ENCODE measurements at places on chromosomes 12 and 14. TPM values are rescaled to one million over a fixed set of nuclear protein-coding genes. Genes with fewer than 3 reads are reported as not detected.

- no peak for DNase-seq
These were observed 45.1 kb downstream of the FLRT2 start for GRCh38 chr14:85574853-85575616.

Gene APOF
- not detected for total RNA-seq

Gene FOXM1
- 147 TPM for total RNA-seq

GRCh38 chr14:98368221-98368620, 903.8 kb downstream of the BCL11B start:
- DNase-seq, result no peak

DNA sequence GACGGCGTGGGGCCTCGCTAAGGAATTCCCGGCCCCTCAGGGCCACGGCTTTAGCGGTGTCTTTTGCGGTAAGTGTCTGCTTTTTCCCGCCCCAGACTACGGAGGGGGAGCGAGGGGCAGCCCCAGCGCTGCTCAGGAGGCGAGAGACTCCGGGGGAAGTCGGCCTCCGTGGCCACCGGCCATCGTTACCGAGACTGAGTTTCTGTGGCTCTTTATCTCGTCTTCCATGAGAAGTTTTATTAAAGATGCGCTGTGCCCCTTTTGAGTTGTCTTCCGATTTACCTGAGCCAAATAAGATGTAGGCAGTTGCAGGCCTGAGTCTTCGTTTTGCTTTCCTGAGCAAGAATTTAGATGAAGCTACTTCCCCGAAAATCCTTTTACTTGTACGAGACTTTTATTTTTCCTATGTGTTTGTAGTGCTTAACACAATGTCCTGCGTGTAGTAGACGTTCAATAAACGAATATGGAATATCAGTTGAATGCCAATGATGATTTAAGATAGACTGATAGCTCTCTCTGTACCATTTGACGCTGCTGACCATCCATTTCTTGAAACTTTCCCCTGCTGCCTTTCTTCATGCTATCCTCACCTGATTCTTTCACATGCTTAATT, 462 bp downstream of the SRP54 start:
- no peak for DNase-seq

Gene PCED1B
- 0.47 TPM for total RNA-seq

GRCh38 chr14:94372021-94372605, 16.3 kb downstream of the SERPINA1 start:
- no peak for DNase-seq

DNA sequence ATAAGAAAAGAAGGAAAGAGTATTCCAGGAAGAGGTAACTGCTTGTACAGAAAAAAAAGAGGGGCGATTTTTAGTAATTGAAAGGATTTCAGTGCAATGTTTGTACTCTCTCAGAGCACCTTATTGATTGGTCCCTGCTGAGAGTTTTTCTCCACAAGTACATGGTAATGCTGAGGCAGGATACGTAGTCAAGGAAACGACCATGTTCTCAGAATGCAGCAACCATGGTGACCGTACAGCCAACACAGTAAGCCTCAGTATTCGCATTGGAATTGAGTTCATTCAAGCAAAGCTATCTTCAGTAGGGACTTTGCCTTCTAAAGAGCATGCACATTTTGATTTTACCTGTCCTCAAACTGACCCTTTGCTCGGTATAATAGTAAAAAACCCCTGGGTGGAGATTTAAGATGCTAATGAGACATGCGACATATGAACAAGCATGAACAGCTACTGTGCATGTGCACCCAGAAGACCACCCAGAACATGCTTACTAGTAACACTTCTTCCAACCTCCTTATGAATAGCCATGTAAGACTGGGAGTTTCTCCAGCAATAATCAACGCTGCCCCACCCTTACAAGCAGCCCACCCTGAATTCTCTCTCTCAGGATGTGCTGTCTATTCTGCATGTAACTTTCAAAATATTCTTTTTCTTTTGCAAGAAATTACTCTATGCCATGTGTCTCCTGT, 6.2 kb upstream of the SLC41A2 start:
- no peak for DNase-seq

DNA sequence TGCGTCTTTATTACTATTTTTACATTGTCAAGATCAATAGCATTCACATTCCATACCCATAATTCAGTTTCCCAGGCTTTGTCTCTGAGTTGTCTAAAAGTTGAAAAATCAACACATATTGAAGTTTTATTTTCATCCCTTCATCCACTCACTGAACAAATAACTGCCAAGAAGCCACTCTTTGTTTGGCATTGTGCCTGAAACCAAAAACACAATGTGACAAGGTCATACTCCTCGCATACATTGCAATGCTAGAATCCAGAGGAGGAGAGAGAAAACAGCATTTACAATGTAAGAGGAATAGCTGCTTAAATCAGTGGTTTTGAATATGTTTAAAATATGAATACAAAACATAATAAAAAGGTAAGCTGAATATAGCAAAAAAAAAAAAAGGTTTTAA, 71.8 kb downstream of the CCDC60 start:
- DNase-seq, result no peak

GRCh38 chr14:30283822-30284446, 275.0 kb upstream of the G2E3 start:
- peak; percentile 50 for DNase-seq

DNA sequence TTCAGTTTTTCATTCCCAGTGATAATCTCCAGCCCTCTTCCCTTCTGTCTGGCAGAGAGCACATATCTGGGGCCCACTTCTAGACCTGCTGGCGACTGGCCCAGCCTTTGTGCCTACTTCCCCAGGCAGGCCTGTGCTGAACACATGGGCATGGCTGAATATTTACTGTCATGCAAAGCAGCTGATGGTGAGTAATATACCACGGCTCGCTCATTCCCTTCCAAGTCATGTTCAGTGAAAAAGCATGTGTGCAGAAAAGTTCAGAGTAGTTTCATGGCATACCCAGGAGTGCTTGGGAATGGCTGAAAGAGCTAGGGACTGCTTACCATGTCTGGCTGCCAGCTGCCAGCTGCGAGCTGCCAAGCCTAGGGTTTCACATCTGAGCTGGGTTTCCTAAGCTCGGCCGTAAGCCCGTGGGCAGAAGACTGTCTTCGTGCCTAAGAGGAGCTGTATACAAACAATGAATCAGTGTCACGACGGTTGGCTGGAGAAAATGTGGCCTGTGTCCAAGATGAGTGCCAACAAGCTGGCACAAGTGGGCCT, 179.9 kb upstream of the PELI2 start:
- DNase-seq, result no peak

Measured in neural crest cell (in vitro differentiated cells).